AG04450 (cell line): ENCODE measurements at places on chromosomes 13 and 19.

DNA sequence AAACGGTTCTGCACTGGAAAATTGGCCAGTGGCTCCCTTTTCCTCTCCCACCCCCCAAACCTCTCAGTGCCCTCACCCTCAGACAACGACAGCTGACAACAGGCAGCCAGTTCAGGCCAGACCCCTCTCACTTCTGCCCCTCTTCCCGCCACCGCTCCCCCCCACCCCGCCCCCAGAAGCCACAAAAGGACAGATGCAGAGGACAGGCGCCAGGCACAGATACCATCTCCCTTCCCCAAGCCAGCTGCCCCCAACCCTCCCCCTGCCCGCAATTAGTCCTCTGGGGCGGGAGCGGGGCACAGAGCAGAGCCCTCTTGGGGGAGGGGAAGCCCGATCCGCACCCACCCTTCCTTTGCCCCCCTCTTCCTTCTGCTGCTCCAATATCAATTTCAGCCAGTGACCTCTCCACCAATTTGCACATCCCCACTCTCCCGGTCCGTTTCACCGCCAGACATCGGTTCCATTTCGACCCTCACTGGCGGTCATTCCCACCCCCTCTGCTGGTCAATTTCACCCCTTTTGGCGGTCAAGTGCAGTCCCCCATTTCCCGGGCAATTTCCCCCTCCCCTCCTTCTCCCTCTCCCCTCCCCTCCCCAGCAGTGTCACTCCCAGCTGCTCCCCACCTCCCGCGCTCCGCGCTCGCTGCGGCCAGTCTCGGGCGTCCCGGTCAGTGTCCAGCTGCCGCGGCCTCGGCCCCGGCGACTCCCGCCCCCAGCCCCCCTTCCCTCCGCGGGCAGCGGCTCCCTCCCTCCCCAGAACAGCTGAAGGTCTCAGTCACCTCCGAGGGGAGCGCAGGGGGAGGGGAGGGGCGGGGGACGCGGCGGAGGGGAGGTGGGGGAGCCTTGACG lies at the start of gene SHD:
SHD (plus strand) TSS at position 848 of the 848 bp plus-strand sequence. CDS start 798 bp downstream, outside the sequence.
- no peak for DNase-seq

GRCh38 chr13:114110091-114110829 lies 22.2 kb downstream of the RASA3 start:
- no peak for DNase-seq

GRCh38 chr13:108781312-108781711 lies 151.9 kb downstream of the MYO16 start:
- DNase-seq = no peak

- DNase-seq = no peak
Measured at GRCh38 chr13:106573284-106573846, 5.4 kb upstream of the ARGLU1 start.

DNA sequence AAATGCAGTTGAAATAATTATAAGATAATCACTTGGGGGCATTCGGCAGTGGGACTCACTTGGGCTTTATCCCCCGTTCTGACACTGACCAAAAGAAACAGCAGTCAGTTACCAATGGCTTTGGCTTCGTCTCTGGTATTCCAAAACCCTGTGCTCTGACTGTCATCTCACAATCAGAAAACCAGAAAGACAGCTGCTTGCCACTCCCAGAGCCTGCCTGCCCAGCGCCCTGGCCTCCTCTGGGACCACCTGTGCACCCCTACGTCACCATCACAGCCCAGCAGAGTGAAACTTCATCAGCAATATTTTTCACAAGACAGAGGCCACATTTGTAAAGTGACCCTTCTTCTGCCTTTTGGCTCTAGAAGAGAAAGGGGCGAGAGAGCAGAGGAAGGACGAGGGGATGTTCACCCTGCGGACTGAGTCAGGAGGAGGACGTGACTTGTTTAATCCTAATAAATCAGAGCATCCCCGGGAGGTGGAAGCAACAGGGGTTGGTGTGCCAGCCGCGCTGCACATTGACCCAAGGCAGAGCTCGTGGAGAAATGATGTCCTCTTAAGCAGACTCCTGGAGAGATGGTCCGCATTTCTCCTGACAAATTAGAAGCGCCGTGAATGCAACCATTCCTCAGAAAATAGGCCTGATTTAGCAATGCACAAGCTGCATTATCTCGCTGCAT lies 397.8 kb upstream of the ZNF507 start:
- no peak for DNase-seq

DNA sequence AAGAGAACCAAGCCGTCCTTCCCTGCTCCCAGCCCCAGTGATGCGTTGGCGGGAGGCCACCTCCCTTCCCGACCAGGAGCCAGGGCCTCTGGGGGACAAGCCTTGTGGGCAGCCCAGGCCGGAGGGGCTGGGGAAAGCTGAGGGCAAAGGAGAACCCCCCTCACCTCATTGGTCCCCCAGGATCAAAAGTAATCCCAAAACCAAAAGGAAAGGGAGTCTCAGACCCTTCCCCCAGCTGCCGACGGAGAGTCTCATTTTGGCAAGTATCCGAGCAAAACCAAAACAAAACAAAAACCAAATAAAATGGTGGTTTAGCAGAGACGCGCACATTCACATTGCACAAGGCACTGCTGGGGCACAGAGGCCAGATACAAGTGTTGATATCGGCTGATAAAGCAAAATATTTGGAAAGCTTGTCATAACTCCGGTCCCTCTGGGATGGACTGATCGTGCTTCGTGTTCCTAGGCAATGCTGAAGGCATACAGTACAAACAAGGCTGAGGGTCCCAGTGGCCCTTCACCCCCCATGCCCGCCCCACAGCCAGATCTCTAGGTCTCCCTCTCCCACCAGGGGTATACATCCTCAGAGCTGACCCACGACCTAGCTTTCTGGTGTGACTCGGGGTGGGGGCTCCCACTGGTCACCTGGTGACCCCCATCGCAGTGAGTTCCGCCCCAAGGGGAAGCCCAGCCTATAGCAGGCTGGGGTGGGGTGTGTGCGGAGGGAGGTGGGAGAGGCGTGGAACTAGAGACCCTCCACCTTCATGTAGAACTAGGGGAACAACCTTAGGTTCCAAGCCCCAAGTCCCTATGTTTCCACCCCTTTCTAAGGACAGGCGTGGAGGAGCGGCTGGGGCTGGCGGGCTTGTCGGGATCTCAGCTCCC lies 2.1 kb downstream of the CEBPA start:
- no peak for DNase-seq
